ENCODE measurements at places on chromosomes 2 and 18.

DNA sequence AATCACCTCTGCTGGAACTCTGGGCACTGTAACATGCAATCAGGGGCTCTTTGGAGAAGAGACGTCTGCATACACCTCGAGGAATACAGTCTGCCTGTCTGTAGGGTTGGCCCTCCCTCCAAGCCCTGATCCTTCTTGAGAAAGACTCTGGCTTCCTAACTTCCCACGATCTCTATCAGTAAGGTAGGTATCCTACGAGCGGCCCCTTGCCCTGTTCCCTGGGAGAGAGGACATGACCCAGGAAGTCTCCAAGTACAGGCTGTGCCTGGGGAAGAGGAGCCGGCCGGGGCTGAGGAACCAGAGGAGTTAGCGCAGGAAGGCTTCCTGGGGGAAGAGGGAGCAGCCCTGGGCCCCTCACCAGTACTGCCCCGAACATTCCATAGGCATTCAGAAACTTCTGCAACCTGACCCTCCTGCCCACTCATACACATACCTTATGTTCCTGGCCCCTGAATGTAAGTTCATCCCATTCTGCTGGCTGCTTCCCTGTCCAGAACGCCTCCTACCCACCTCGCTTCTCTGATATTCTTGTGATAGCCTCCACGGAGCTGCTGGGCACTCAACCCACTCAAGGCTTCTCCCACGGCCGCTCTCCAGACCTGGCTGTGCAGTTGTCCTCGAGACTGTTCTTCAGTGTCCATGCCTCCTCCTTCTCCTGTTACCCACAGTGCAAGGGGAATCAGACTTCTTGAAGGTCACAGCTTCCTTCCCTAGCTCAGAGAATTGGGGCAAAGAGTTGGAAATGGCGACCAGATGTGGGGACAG is 116.1 kb downstream of the CYP26B1 start:
- DNase-seq, result no peak

- DNase-seq, result peak; percentile 5
Observed at GRCh38 chr2:120305296-120305695, 40.6 kb upstream of the INHBB start.

GRCh38 chr2:48952143-48952542 is 196.6 kb upstream of the LHCGR start:
- DNase-seq, result no peak

GRCh38 chr2:121583555-121583954 is 52.9 kb downstream of the RNU4ATAC start:
- DNase-seq, result no peak

GRCh38 chr2:119853777-119854399 is 94.2 kb downstream of the PTPN4 start:
- no peak for DNase-seq
